Cardiac fibroblast (primary cell): ENCODE measurements at places on chromosomes 16 and 17.

DNA sequence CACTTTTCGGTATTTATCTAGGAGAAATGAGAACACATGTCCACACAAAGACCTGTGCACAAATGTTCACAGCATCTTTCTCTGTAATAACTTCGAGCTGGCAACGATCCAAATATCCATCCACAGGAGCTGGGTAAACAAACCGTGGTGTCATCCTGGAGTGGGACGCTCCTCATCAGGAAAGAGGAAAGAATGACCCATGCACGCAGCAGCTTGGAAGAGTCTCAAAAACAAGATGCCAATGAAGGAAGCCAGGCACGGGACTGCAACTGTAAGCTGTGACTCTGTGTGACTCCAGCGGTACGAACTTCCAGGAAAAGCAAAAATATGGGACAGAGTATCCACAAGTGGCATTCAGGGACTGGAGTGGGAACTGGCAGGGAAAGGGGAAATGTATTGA lies 36.7 kb upstream of the CIBAR2 start:
- DNase-seq, result peak; percentile 44

GRCh38 chr17:61401389-61402072 lies 1.9 kb downstream of the TBX2 start:
- DNase-seq, result peak; percentile 53

DNA sequence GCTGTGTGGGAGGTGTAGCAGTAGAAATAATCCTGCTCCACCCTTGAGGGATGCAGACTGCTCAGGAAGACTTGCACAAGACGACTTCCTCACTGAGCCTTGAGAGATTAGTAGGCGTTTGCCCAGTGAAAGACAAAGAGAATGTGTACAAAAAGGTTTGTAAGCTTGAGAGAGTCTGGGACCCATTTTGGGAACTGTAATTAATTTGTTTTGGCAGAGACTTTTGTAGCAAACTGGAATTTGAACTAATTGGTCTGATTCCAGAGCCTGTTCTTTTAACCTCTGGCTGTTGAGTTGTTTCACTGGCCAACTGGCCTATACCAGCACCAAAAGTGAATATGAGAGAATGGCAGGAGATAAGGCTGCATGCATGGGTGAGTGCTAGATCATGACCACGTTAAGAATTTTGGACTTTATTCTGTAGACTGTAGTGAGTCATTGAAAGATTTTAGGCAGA lies 75.5 kb downstream of the AATF start:
- DNase-seq, result peak; percentile 73

DNA sequence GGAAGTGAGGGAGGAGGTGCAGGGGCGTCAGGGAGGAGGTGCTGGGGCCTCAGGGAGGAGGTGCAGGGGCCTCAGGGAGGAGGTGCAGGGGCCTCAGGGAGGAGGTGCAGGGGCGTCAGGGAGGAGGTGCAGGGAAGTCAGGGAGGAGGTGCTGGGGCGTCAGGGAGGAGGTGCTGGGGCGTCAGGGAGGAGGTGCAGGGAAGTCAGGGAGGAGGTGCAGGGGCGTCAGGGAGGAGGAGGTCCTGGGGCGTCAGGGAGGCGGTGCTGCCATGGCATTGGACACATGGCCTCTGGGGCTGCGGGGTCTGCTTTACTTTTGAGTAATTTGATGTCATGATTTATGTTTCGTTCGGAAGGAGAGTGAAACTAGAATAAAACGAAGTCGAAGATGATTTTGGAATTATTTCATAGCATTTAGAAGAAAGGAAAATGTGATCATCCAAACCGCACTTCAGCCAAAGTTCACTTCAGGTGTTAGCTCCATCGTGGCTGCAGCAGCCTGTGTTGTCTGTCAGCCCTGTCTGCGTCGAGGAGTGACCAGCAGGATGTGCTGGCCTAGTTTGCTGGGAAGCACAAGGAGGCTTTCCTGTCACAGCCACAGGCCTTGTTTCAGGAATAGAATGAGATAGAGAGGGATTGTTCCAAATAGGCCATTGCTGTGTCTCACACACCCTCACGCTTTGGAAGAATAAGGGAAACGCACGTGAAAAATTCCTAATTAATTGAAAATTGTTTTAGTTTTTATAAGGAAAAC lies 42.8 kb downstream of the RAB11FIP3 start:
- DNase-seq, result no peak

GRCh38 chr16:1265826-1266225 lies 10.0 kb downstream of the TPSD1 start:
- DNase-seq, result no peak

GRCh38 chr16:65154321-65154720 lies 32.5 kb upstream of the CDH11 start:
- DNase-seq, result no peak

- no peak for DNase-seq
These were observed 436 bp downstream of the PHB1 start for GRCh38 chr17:49414271-49414621.

- DNase-seq, result no peak
These were observed 805 bp upstream of the CLCN7 start for GRCh38 chr16:1475552-1476114.

- DNase-seq, result no peak
These were observed 483.1 kb upstream of the ERCC4 start for GRCh38 chr16:13436641-13437412.

DNA sequence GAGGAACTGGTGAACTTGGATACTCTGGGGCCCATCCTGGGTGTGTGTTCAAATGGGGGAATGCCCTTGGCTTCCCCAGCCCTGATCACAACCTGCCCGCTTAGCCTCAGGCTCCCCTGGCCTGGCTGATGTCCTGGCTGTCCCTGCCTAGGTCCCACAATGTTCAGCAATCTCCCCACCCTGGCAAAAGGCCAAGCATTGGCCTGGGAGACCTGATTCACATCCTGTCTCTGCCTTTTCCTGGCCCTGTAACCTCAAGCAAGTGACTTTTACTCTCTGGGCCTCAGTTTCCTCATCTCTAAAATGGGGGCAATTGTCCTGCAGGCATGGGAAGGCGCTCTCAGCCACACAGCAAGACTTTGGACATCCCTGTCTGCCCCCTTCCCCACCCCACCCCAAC lies 14.4 kb downstream of the CPNE2 start:
- peak; percentile 29 for DNase-seq

DNA sequence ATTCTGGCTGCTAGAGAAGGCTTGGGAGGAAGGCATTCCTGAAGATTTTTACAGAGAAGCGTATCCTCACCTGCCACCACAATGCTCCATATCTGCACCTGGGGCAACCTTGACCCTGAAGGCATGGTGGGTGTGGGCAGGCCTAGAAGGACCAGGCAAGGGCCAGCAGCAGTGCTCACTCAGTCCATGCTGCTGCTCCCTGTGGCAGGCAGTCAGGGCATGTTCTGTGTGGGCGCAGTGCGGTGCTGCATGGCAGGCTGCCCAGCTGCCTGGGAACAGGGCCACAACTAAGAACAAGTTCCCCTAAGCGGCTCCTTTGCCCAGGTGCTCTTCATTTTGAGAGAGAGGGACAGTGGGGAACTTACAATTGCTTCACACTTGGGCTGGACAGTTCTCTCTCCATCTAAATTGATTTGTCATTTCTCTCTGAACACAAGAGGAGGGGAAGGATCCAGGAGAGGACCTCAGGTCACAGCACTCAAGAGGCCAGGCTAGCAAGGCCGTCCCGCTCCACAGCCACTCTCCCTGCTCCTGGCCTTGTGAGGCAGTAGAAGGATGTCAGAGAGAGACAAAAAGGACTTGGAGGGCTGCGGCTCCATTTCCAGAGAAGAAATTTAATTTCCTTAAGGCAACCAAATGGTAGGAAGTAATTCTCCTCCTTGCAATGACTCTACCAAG lies 158.8 kb downstream of the AATF start:
- peak; percentile 58 for DNase-seq

DNA sequence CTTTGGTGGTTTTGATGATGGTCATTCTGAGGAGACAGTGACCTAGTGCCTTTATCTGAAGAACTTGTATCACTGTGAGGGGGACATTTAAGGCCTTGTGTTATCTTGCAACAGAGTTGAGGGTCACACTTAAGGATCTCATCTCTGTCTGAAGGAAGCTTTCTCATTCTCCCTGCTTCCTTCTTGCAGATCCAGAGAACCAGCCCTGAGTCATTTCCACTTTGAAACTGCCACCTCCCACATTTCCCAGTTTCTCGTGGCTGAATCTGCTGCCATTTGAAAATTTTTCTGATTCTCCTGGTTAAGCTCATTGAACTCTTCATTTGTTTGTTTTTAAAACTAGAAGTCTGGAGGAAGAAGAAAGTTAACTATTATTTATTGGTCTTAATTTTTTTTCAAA lies 190.2 kb upstream of the CDH11 start:
- peak; percentile 24 for DNase-seq

DNA sequence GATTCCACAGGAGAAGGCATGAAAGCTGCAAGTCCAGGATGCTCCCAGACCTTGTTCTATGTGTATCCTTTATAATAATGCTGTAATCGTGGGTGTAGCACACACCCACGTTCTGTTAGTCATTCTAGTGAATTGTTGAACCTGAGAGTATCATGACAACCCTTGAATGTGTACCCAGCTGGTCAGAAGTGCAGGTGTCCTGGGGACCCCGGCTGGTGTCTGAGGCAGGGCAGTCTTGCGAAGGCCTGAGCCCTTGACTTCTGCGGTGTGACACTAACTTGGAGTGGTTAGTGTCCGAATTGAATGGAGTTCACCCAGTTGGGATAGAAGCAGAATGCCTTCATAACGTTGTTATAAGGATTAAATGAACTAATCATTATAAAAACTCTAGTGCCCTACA lies 218.0 kb upstream of the TNRC6C start:
- no peak for DNase-seq

DNA sequence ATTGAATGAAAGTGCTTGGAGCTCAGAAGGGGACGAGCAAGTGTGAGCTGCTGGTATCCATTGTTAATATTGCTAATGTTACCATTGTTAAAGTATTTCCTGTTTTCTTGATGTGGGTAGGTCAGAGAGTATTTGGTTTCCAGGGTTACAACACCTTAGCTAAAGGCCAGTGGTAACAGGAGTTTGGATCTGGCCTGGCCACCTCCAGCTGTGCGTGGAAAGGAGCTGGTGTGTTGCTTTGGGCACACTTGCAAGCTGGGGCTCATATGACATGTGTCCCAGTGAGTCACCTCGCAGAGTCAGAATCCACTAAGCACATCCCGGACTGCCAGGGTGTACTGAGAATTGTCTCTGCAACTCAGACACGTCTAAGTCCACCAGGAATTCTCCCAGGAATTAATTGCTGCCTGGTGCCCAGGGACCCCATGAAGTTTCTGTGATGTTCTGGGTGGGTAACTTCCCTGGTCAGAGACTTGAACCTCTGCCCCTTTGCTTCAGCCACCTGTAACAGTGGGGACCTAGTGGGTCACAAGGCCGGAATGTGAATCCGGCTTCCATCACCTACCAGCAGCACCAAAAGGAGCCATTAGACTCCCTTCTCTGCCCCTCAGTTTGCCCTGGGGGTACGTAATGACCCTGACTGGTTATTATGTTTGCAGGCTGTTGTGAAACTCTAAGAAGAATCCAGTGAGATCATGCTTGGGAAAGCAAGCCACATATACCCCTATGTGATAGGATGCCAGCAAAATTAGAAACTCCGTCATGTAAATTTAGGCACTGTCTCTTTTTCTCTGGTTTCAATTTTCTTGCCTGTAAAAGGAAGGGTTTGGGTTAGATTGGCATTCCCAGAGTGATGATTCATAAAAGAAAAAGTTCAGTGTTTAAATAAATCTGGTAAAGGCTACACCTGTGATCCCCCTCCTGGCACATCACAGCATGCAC lies 12.8 kb downstream of the SLC6A2 start:
- DNase-seq, result peak; percentile 69

DNA sequence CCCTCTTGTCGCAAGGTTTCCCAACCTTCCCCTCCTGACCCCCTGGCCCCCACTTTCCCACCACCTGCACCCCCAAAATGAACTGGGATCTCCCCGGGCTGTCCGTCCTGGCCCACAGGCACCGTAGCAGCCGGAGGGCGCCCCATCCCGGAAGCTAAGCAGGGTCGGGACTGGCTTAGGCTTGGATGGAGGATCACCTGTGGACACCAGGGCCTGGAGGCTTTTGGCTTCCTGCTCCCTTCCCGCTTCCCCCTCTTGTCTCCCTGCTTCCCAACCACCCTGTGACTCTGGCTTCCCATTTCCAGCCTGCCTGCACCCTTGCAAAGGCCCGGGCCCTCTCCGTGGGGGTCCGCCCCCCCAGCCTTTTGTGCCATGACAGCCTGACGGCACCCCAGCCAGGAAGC lies 2291.3 kb downstream of the TP53TG3F start:
- DNase-seq, result no peak

DNA sequence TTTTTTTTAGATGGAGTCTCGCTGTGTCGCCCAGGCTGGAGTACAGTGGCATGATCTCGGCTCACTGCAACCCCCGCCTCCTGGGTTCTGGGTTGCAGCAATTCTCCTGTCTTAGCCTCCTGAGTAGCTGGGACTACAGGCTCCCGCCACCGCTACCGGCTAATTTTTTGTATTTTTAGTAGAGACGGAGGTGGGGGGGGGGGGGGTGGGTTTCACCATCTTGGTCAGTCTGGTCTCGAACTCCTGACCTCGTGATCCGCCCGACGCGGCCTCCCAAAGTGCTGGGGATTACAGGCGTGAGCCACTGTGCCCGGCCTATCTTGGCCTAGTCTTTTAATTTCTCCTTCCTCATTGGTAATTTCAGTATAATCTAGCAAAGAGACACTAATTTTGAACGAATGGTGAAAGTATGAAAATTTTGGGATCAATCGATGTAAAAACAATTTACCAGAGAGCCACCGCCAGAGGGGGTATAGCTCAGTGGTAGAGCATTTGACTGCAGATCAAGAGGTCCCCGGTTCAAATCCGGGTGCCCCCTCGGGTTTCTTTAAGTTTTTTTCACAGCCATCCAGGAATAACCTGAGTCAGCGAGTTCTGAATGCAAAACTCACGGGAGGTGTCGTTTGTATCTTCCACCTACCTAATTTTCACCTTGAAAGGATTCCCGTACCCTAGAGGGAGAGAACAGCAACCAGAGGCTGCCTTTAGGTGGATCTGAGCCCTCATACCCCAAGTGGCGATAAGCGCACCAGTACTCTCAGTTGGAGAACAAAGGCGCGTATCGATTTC lies 2.5 kb upstream of the LASP1 start:
- peak; percentile 76 for DNase-seq

DNA sequence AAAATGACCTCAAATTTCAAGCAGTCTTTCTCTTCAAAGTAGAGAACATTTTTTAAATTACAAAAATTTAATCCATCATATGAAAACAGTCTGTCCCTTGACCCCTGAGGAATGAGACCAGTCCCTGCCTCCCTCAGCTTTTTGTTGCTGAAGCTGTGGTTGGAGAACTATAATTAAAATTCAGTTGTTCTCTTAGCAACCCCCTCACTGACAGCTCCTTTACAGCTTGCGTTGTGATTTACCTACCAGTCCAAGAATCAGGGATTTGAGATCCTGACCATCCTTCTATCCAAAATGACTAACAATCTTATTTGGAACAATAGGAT lies 29.8 kb downstream of the LYRM1 start:
- DNase-seq, result no peak

DNA sequence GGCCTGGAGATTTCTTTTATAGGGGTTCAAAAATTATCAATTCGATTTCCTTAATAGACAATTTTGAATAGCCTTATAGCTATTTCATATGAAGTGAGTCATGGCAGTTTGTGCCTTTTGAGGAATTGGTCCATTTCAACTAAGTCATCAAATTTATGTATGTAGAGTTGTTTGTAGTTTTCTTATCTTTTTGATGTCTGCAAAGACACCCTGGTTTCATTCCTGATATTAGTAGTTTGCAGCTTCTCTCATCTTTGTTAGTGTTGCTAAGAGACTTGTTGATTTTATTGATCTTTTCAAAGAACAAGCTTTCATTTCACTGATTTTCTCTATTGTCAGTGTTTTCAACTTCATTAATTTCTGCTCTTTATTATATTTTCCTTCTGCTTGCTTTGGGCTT lies 44.2 kb downstream of the N4BP1 start:
- no peak for DNase-seq

- peak; percentile 26 for DNase-seq
These were observed 72.0 kb downstream of the PITPNC1 start for GRCh38 chr17:67449065-67449464.
